Endodermal cell (in vitro differentiated cells): ENCODE measurements at places on chromosomes 11 and 22.
A peak's percentile ranks its signal among the peaks of the same experiment; 100 is the strongest.

GRCh38 chr22:35564975-35565867 lies 24.6 kb downstream of the RASD2 start:
- no peak for DNase-seq

DNA sequence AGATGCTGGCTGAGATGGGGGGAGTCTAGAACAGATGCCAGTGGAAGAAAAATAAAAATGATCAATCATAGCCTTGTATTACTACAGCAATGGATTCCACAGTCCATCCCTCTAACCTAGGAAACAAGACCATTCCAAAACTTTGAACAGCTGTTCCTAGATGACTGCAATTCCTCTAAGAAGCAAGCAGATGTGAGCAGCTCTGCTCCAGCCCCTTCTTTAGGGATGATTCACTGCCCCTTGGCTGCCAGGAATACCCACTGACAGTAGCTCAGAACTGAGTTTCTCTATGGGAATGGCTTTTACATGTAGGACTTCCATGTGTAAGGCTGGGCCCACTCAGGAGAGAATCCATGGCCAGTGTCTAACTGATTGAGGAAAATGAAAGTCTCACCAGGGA lies 943.9 kb downstream of the OPCML start:
- no peak for DNase-seq

DNA sequence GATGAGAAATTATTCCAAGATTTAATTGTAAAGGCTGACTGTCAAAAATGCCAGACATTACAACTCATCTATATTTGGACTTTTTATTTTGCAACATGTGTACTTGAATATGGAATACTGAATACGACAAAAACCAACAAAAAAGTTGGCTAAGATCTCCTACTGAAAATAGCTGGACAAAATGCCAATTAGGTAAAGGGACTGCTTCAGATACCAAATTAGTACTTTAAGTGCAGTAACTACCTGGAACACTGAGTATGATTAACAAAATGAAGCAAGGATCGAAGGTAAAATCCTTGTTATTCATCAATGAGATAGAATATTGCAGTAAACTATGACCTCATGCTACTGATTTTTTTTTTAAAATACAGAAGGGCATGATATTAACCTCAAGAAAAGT lies 173.8 kb downstream of the SOX6 start:
- DNase-seq, result no peak

DNA sequence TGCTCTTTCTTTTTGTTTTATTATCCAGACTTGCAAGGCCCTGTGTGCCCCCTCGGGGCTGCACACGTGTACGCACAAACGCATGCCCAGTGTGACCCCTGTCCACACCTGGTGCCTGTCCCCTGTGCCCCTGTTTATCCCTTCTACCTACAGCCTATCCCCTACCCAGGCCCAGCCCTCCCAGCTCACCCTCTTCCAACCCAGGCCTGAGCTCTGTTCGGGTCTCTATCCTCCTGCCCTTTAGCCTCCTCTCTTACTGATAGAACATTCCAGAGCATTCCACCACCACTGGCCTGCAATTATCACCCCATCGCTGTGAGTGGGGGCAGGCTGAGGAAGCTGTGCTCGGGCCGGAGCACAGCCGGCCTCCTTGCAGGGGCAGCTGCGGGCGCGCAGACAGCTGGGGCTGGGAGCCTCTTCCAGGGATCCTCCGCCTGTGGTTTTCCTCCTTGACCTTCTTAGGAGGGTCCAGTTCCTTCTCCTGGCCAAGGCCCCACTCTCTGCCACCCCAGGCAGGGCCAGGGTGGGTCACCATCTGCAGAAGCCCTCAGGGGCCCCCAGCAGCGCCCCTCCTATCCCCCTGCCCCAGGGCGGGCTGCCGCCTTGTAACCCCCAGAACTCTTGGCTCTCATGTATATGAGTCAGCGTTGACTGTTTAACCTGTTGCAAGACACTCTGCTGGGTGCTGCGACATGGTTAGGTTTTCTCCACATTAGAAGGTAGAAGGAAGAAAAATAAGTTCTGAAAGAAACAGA lies 41.8 kb upstream of the KCNQ1OT1 start:
- DNase-seq, result no peak

DNA sequence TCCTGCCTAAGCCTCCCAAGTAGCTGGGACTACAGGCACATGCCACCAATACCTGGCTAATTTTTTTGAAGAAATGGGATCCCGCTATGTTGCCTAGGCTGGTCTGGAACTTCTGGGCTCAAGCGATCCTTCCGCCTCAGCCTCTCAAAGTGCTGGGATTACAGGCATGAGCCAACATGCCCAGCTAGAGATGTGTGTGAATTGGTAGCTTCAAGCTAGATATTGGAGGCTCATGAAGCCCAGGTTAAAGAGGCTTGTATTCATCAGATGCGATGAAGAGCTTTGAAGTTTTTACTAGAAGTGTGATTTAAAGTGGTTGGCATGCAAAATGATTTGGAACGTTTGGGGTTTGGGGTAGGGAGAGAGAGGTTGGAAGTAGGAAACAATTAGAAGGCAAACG lies 19.6 kb downstream of the NF2 start:
- no peak for DNase-seq

DNA sequence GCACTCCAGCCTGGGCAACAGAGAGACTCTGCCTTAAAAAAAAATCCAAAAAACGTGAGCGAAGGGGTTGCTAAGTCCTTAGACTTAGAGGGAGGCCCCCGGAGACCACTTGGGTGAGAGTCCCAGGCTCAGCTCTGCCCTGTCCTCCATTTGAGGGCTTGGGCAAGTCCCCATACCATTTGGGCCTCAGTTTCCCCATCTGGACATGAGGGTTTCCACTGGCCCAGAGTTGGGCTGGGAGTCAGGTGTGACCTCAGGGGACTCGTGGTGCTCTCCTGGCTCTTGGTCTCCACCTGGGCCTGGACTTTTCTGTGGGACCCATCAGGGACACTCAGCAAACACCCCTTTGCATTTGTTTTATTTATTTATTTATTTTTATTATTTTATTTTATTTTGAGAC lies 35.2 kb upstream of the CSNK1E start:
- no peak for DNase-seq

GRCh38 chr11:130631119-130631518 lies 182.7 kb downstream of the ADAMTS15 start:
- DNase-seq, result no peak

DNA sequence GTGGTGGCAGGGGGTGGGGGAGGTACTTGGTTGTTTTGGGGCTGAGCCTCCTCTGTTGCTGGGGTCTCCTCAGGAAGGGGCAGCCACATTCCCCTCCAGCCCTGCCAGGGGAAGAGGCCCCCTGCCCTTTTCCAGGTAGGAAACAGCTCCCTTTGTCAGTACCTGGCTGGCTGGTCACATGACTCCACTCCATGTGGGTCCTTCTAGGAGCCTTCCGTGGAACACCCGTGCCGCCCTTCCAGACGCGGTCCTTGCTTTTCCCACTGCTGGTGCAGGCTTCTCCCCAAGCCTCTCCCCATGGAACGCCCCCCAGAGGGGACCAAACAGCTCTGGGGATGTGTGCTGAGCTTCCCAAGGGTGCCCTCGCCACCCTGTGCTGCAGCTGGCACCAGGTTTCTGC lies 19.9 kb downstream of the IFT27 start:
- DNase-seq, result peak; percentile 41

DNA sequence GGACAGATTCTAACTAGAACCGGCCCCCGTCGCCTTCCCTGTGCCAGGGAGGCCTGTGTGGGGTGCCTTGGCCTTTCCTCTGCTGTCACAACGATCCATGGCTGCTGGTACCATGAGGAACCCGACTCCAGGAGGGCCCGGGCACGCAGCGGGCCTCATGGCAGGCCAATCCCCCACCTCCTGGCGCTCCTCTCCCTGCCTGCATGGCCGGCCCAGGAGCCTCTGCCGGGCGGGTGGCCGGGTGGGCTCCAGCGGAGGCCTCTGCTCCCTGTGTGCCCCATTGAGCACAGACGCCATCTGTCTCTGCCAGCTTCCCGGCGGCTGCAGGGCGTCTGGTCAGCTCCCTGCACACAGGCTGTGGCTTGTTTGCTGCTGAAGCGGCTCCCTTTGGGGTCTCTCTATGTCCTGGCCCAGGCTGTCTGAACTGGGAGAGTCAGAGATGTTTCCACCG lies 86.5 kb downstream of the MYEOV start:
- no peak for DNase-seq

DNA sequence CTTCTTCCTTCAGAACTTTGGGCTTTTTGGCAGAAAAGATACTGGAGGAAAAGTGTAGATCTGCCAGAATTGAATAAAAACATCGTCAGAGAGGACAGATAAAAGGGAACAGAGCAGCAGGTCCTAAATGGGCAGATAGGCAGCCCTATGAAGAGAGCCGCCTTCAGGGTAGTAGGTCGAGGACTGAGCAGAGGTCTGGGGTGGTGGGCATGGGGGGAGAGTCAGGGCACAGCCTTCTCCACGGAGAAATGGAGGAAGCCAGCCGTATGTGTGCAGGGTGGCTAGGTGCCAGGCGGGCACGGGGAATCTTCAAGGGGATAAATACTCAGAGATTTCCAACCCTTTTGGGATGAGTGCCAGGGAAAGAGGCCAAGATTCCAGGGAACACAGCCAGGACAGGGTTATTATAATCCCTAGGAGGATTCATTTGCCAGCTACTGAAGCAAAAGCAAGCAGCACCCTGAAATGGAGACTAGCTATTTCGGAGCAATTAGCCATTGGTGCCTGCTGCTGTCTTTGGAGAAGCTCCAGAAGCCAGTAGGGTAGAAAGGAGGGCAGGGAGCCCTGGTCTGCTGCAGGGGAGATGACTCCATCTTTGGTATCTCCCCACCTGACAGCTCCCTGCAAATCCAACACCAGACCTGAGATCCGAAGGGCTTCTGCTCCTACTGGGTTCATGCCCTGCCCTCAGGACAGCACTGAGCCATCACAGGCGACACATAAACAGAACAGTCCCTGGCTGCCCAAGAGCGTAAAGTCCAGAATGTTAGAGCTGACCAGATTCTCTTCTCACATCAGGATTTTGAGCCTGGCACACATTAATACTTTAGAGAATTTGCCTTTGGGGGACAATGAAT lies 174.5 kb upstream of the NTM start:
- DNase-seq, result no peak

DNA sequence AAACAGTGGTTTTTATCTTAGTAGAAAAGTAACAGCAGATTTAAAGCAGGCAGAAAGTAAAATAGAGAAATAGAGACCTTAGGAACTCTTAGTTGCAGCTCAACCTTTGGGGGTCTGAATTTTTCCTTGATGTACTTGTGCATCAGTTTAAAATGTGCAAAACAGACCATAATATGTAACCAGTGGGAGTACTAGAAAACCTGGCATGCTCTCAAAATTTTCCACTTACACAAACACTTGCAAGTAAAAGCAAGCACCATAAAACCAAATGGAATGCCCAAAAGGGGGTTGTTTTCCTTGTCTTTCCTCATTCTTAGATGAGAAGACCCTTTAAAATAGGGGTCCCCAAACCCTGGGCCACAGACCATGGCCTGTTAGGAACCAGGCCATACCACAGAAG lies 12.9 kb upstream of the MRGPRE start:
- DNase-seq, result no peak

DNA sequence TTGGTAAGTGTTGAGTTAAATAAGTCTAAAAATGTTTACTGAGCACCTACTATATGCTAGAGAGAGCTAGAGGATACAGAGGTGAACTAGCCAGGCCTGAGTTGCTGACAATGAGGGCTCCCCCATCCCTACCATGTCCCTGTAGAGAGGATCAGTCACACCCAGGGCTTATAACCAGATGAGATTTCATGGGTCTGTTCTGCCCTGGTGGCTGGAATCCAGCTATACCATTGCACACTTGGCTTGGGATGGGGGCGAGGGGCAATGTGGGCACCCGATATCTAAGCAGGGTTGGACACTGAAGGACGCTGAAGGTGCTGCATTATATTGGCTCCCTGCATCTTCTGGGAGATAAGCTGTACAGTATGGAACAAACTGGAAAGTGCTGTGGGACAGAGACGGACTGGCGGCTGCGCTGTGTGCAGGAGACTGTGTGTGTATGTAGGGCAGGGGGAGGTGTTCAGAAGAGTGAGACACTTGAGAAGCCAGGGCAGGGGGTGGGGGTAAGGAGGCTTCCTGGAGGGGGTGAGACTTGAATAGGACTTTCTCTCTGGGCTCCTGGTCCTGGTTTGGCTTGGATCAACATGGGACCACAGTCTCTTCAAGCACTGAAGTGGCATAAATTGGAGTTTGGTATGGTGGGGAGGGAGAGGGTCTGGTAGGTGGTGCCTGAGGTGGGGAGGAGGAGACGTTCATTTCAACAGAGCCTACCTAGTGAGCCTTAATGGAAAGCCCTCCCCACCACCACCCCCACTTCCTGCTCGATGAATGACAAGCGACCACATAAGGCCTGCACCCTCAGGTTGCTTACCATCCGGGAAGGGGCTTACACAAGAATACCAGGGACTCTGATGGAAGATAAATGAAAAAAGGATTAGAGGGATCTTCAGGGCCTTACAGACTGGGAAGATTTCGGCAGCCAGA lies 1.8 kb downstream of the CD82 start:
- DNase-seq, result peak; percentile 49

GRCh38 chr11:12053606-12054361 lies 45.4 kb upstream of the DKK3 start:
- DNase-seq, result no peak

DNA sequence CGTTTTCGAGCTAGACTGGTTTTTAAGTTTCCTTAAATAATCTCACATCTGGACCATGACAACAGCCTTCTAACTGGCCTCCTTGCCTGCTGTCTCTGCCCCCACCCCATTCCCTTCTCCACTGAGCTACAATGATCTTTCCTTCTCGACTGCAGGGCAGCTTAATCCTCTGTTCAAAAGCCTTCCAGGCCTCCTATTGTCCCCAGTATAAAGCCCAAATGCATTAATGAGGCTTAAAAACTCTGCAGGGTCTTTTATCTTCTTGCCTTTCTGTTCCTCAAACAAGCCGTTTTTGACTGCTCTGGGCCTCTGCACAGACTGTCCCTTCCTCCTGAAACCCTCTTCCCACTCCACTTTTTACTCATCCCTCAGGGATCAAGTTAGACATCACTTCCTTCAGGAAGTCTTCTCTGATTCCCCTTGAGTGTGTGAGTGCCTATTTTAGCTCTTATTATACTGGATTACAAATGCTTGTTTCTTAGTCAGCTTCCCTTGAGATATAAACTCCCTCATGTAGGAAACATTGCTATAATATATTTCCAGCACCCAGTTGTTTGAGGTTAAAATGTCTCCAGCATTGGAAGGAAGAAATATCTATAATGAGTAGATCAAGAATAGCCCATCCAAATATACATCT lies 23.6 kb upstream of the PAMR1 start:
- no peak for DNase-seq

- peak; percentile 89 for DNase-seq
Measured at GRCh38 chr11:72015511-72016061, 16.9 kb downstream of the IL18BP start.

DNA sequence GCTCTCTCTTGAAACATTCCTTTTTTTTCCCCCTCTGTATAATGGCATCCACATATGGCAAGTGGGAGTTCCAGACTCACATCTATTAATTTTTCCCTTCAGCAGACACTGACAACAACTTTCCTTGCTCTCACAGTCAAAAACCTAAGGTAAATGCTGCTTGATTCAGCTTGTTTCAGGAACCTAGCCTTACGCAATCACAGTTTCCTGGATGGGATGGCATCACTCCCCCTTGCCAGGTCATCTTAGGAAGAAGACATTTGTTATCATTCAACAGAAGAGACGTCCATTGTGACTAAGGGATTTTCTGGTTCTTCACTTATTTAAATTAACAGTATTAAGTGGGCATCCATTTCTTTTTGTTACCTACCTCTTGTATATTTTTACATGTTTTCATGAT lies 112.0 kb upstream of the PDGFD start:
- DNase-seq, result no peak
